Activated CD4-positive, alpha-beta T cell treated with anti-CD3 and anti-CD28 coated beads, Interleukin-2, Interleukin-6, amounts not matched to agents 100 ng/mL and 50 ng/mL, durations not matched to agents 16 hours and 8 hours (primary cell): ENCODE measurements at places on chromosomes 6 and 20.

DNA sequence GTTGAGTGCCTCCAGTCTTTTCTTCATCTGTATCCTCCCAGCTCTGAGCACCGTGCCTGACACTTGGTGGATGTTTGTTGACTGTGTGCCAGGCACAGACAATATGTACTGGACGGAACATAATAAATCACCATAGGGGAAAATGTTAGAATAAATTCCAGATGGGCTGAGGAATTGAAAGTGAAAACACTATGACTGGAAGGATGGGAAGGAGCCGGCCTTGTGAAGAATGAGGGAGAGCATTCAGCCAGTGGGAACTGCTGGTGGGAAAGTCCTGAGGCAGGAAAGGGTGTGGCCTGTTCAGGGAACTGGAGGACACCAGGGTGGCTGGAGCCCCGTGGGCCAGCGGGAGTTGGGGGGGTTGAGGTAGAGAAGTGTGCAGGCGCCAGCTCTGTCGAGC, 75.4 kb downstream of the MTHFD1L start:
- DNase-seq = no peak

DNA sequence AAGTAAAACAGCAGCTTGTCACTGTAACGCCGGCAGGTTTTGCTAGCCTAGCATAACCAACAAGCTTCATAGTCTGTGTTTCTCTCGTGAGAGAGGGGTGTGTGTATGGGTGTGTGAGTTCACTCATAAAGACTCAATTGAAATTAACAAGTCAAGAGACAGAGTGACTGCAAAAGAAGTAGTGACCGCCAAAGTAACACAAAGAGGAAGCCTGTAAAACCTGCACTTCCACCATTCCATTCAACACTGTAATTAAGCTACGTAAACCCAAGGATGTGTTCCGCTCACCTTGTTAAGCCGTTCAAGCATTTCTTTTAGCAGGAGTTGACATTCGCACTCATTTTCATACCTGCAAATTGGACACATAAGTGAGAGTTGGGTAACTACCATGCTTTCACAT, 6.6 kb downstream of the BFSP1 start:
- DNase-seq = no peak

- no peak for DNase-seq
Measured at GRCh38 chr20:9615766-9616454, 101.5 kb downstream of the LAMP5 start.

DNA sequence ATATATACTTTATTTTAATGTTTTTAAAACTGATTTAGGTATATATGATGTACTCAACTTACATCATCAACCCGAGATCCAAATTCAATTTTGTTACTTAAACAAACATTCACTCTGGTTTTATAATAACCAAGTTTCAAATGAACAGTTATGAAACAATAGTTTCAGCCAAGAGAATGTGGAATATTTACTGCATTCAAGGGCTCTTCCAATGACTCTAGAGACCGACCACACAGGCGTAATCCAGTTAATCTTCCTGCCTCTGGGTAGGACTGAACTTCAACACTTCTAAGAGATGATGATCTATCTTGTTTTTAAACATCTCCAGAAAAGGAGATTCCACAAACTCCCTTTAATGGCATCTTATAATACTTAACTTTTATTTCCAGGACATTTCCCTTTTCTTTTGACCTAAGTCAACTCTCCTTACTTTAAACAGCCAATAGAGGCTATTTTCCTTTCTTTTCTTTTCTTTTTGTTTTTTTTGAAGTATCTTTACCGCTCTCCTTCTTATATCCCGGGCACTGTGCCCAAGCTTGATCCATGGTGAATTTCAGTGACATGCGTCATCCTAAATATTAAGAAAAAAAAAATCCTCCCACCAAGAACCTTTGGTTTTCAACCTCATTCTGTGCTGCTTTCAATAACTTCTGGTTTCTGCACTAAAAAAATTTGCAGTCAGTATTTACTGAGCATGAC, 110.1 kb downstream of the KIF13A start:
- no peak for DNase-seq

GRCh38 chr6:150987855-150988464, 122.5 kb downstream of the MTHFD1L start:
- no peak for DNase-seq

- no peak for DNase-seq
Measured at GRCh38 chr6:138568997-138569396, 69.7 kb upstream of the NHSL1 start.

- no peak for DNase-seq
Measured at GRCh38 chr6:149503276-149503675, 18.5 kb upstream of the ZC3H12D start.

DNA sequence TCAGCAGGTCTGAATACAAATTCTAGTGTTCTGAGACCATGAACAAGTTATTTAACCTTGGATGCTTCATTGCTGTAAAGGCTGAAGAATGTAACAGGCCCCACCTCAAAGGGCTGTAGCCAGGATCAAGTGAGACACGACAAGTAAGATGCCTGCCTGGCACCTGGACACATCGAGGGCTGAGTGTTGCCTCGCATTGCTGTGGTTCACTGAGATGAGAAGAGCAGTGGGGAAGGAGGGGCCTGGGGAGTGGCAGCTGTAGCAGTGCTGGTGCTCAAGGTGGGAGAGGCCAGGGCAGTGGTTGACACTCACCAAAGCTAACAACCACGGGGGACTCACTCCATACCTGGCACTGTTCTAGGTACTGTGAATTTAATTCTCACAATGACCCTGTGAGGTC, 187.8 kb downstream of the KIF16B start:
- no peak for DNase-seq

DNA sequence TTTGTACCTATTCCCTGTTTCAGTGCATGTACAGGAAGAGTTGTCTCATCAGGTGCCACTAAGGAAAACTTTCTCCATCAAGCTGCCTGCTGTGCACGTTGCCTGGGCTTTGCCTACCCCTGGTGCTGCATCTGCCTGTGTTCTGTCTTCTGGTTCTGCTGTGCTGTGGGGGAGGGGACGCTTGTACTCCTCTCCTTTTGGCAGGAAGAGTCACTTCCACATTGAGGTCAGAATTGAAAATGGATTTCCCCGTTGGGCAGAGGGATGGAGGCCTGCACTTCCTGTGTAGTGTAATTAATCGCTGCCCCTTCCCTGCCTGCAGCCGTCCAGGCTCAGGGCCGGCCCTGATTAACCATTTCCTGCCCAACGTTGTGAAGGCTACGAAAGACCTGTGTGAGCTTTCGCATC, 153.3 kb downstream of the SCML4 start:
- DNase-seq = peak; percentile 13

GRCh38 chr6:167661552-167662044, 165.1 kb upstream of the AFDN start:
- no peak for DNase-seq

GRCh38 chr6:127834136-127834535, 66.7 kb downstream of the THEMIS start:
- DNase-seq = no peak
